8988T (cell line): ENCODE measurements at places on chromosomes 7 and 10.

GRCh38 chr7:30433082-30433481 is 45.5 kb downstream of the NOD1 start:
- no peak for DNase-seq

DNA sequence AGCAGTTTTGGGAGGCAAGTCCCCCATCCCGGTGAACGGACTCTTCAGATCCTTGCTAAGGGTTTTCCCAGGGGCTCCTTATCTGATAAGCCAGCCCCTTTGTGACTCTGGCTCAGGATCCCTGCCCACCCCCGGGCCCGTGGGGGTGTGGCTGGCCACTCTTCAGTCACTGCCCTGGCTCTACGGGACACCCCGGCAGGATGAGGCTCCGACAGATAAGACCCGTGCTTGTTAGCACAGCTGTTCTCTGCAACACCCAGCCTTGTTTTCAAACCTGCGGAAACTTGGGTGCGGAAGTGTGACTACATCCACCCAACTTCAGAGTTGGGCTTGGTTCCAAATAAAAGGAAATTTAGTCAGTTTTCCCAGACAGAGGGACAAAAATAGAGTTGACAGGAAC is 66.7 kb upstream of the PODXL start:
- no peak for DNase-seq

- no peak for DNase-seq
Observed at GRCh38 chr7:124689523-124689922, 76.1 kb downstream of the GPR37 start.

DNA sequence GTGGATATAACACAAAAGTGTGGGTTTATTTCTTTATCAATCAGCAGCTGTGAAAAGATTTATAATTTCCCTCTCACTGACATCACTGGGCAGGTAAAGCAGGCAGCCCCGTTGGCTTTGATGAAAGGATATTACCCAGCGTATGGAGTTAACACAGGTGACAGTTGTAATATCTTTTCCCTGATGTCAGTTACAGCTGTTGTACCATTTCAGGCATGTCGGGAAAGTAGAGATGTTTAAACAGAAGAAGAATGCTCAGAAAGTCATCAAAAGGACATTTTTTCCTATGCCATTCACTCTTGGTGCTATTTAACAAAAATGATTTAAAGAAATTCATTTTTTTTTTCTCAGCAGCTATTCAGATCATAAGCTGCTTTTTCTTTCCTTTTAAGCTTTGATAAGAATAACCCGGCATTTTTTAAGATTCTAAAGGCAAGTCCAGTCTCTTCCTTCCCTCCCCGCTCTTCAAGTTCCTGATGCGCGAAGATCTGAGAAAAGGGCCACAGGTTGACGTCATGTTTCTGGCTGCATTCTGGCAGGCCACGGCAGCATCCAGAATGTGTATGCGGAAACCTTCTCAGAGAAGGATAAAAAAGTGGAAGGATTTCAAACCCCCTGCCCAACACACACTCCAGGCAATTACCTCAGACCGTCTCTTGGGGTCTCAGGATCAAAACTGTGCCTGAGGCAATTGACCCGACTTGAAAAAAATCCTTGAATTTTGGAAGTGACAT is 32.5 kb upstream of the ADAM12 start:
- no peak for DNase-seq

DNA sequence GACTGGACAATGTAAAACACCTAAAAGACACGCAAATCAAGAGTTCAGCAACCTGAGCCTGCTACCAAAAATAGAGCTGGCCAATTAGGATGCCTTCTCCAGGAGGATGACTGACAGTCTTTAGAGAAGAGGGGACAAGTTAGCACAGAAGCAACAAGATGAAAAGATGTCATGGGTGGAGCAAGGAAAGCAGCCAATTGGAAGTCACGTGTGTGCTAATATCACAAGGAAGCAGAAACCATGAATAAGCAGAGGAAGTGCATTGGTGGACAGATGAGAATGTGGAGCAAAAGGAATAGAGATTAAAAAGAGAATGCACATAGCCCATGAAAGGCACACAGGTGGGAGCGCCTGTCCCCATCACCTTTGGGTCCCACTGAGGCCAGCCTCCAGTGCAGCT is 148.1 kb downstream of the SLC25A13 start:
- DNase-seq, result no peak

DNA sequence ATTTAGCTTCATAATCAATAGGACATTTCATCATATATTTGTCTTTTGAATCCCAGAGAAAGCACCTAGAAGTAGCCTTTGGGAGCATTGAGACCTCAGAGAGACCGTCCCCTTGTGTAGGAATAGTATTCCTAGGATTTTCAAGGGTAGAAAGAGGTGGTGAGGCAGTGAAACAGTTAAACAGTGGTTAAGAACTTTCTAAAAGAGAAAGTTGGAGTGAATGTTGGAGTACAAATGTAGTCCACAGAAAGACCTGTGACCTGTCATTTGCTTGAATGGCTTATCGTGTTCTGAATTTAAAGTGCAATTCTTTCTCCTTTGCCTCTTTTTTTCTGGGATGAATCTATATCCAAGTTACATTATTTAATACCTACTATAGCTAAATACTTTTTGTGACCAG is 30.0 kb downstream of the GBF1 start:
- no peak for DNase-seq

GRCh38 chr10:52319926-52320325 is 5.8 kb downstream of the DKK1 start:
- DNase-seq, result no peak

- no peak for DNase-seq
Observed at GRCh38 chr7:142443216-142444010, 185.6 kb upstream of the PRSS58 start.
